Right atrium auricular region (tissue), 2 donors: ENCODE measurements at places on chromosomes 11 and 22. TPM values are rescaled to one million over a fixed set of nuclear protein-coding genes. Genes with fewer than 3 reads are reported as not detected.
A peak's percentile ranks its signal among the peaks of the same experiment; 100 is the strongest.

- no peak overlapping the region for H3K27ac ChIP-seq
- no peak overlapping the region for H3K4me3 ChIP-seq
- no peaks in the 10 kb centered on the region for H3K27me3 ChIP-seq
Measured at GRCh38 chr11:73965764-73966121, 14.9 kb downstream of the DNAJB13 start.

GRCh38 chr22:46001426-46002106, 24.6 kb upstream of the WNT7B start:
- no peak for DNase-seq
- no peaks in the 10 kb centered on the region for H3K27me3 ChIP-seq
- no peaks in the 10 kb centered on the region for H3K4me1 ChIP-seq
- peak overlapping the region; percentile 60 for H3K27ac ChIP-seq

- no peaks in the 10 kb centered on the region for H3K4me1 ChIP-seq
- H3K27me3 ChIP-seq, result no peaks in the 10 kb centered on the region
- H3K27ac ChIP-seq, result no peak overlapping the region
- DNase-seq, result no peak
- no peaks in the 10 kb centered on the region for H3K36me3 ChIP-seq
Measured at GRCh38 chr11:101466352-101466751, 117.5 kb downstream of the TRPC6 start.

DNA sequence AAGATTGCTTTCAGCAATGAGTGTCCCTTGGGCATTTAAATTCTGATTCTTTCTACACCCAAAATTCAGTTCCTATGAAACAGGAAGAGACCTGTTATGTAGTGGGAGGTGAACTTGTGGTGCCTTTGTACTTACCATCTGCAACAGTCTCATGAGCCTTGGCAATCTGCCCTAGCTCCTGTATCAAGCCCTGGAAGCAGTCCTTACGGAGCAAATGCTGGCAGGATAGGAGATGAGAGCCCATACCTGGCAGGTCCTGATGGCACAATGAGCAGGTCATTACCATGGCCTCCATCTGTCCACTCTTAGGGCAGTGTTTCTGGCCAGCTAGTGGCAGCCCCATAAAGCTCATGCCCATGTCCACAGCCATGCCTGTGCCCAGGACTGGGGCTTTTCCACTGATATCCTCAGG, 10.8 kb downstream of the TRIM66 start:
- no peaks in the 10 kb centered on the region for H3K27me3 ChIP-seq
- H3K4me1 ChIP-seq, result peaks cover 17% of the 10 kb centered on the region
- H3K27ac ChIP-seq, result peak overlapping the region; percentile 56
- DNase-seq, result peak; percentile 59

GRCh38 chr22:45082795-45083194, 73.0 kb upstream of the PHF21B start:
- no peak overlapping the region for H3K27ac ChIP-seq
- H3K27me3 ChIP-seq, result no peaks in the 10 kb centered on the region
- H3K36me3 ChIP-seq, result no peaks in the 10 kb centered on the region
- H3K4me1 ChIP-seq, result no peaks in the 10 kb centered on the region

DNA sequence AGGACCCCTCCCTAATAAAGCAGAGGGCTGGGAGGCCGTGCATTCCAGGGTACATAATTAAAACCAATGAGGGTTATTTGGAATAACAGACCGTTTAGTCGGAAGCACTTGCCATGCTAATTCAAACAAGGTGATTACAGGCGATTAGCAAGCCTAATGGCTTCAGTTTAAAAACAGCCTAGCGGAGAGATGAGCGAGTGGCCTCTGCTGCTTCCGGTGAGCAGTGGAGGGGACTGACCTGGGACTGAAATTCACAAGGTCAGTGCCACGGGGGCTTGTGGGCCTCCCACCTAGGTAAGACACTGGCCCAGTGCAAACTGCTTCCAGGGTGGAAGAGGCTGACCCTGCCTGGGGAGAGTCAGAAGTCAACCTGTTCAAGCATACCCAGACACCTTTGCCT, 56.8 kb upstream of the ALX4 start:
- no peak for DNase-seq
- H3K4me1 ChIP-seq, result no peaks in the 10 kb centered on the region
- H3K27me3 ChIP-seq, result no peaks in the 10 kb centered on the region
- H3K4me3 ChIP-seq, result no peak overlapping the region
- H3K27ac ChIP-seq, result no peak overlapping the region

DNA sequence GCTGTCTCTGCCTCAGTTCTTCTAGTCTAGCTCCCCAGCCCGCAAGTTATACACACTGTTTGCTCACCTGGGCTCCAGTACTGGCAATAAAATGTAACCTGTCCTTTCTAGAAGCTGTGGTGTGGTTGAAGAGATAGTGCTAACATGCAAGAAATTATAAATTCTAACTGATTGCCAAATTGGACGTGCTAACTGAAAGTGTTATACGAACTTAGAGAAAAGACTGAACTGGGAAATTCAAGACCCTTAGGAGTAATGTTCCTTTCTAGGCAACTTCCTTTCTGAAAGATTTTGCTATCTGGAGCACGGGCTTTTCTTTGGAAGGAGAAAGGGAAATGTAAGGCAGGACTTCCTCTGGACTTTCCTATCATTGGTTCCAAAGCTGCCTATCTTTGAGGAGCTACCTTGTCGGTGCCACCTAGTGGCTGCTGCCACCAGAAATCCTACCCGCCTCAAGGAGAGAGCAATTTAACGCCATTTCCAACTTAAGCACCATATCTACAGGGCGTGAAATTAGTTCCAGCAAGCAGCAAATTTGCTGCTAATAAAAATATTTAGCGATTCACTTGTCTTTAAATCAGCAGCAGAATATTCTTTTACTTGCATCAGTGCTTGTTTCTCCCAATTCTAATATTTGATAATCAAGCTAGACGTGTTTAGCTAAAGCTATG, 12.7 kb upstream of the TMEM218 start:
- H3K27me3 ChIP-seq, result no peaks in the 10 kb centered on the region
- no peaks in the 10 kb centered on the region for H3K36me3 ChIP-seq
- no peaks in the 10 kb centered on the region for H3K4me1 ChIP-seq
- no peak overlapping the region for H3K27ac ChIP-seq
- H3K4me3 ChIP-seq, result no peak overlapping the region
- peak; percentile 64 for DNase-seq

DNA sequence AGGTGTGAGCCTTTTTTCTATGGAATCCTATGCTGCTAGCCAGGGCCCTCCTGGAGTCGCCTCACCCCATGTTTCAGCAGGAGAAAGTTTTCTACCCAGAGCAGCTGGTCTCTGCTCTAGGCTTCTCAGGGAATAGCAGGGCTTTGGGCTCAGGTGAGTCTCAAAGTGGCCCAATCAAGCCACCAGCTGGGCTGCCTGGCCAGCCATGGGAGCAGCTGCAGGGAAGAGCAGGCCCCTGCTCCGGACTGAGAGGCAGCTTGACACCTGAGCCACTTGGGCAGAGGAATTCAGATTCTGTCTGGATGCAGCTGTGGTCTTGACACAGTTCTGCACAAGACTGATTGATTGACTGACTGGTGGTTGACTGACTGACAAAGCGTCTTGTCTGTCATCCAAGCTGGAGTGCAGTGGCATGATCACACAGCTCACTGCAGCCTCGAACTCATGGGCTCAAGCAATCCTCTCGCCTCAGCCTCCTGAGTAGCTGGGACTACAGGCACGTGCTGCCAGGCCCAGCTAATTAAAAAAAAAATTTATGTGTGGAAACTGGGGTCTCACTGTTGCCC, 57.5 kb upstream of the ARFGAP3 start:
- no peaks in the 10 kb centered on the region for H3K27me3 ChIP-seq
- H3K4me3 ChIP-seq, result no peak overlapping the region
- no peaks in the 10 kb centered on the region for H3K4me1 ChIP-seq
- DNase-seq, result no peak
- H3K36me3 ChIP-seq, result no peaks in the 10 kb centered on the region

DNA sequence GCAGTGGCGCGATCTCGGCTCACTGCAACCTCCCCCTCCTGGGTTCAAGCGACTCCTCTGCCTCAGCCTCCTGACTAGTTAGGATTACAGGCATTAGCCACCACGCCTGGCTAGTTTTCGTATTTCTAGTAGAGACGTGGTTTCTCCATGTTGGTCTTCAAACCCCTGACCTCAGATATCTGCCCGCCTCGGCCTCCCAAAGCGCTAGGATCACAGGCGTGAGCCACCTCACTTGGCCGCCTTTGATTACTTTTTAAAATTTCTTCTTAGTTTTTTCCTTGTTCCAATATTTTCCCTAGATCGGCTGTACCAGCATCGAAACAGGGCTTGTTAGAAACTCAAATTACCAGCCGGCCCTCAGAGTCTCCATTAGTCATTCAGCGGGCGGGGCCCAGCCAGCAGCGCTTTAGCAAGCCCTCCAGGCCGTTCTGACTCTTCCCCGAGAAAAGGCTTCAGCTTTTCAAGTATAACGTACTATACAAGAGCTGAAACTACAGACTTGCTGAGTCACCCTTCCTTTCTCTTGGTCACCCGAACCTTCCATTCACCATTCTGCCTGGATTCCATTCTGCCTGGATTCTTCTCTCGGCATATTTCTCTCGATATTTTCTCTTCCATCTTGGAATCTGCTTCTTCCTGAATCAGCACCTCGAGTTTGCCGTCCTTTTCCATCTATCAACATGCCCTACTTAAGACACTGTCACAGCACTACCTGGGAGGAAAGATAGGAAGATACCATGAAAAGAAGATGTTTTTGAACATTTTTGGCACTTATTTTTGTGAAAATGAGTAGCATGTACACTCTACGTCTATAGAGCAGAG, 6.7 kb upstream of the CAPRIN1 start:
- H3K4me3 ChIP-seq, result no peak overlapping the region
- no peaks in the 10 kb centered on the region for H3K4me1 ChIP-seq
- no peaks in the 10 kb centered on the region for H3K27me3 ChIP-seq
- DNase-seq, result no peak
- H3K27ac ChIP-seq, result no peak overlapping the region

DNA sequence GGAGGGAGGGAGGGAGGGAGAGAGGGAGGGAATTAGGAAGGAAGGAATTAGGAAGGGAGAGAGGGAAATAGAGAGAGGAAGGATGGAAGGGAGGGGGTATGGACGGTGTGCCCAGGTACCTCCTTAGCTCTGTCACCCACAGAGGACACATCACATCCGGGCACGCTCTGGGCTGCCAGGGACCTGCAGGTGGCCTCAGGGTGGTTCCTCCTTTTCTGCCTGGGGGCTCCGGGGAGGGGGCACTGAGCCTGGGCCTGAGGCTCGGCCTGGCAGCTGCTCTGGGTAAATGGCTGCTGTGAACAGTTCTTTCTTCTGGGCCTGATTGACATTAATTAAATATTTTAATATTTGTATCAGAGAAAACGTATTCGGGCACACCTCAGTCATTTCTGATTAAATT, 733.5 kb downstream of the BRD1 start:
- H3K36me3 ChIP-seq, result no peaks in the 10 kb centered on the region
- H3K4me3 ChIP-seq, result no peak overlapping the region

- no peak overlapping the region for H3K4me3 ChIP-seq
- H3K4me1 ChIP-seq, result no peaks in the 10 kb centered on the region
- no peak for DNase-seq
- no peaks in the 10 kb centered on the region for H3K36me3 ChIP-seq
Measured at GRCh38 chr22:47369020-47369419, 606.6 kb downstream of the TBC1D22A start.

DNA sequence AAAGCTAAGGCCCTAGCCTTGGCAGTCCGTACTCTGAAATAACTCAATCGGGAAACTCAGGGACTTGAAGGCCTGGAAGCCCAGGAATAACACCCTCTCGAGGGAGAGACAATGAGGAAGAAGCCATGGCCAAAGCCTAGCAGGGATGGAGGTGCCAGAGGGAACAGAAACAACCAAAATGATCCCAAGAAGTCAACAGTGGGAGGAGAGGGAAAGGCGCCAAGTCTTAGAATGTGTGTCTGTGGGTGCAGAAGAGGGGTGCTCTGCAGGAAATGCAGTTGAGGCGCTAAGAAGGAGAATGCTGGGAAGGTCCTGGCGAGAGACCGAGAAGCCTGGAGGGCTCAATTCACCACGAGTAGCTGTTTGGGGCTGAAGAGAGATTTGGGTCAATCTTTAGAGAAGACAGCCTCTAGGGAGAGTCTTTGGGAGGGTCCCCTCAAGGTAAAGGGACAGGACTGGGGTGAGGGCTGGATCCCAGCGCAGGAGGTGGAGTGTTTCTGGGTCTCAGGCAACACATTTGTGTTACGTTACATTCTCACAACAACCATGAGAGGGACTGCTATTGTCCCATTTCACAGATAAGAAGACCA, 760 bp upstream of the MAPK8IP1 start:
- no peaks in the 10 kb centered on the region for H3K27me3 ChIP-seq
- DNase-seq, result no peak
- H3K36me3 ChIP-seq, result peaks cover 33% of the 10 kb centered on the region
- H3K4me1 ChIP-seq, result peaks cover 14% of the 10 kb centered on the region
- H3K4me3 ChIP-seq, result no peak overlapping the region

DNA sequence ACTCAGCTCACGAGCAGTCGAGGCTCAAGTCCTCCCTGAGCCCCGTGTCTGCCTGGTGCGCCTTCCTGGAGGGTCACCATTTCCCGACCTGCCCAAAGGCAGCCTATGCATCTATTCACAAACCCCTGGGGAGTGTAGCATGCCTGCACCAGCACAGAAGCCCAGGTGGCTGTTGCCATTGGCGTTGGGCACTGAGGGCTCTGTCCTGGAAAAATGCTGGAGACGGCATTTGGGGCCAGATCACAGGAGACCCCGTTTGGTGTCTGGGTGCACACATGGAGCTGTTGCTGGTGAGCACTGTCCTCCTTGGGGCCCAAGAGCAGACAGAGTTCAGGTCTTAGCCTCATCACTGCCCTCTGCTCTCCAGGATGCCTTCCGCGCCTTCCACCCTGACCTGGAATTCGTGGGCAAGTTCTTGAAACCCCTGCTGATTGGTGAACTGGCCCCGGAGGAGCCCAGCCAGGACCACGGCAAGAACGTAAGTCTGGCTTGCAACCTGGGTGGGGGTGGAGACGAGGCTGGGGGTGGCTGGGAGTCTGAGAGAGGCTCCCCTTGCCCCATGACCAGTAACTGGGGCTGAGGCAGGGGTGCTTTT, 9.4 kb downstream of the FADS2 start:
- no peaks in the 10 kb centered on the region for H3K36me3 ChIP-seq
- DNase-seq, result no peak
- no peak overlapping the region for H3K4me3 ChIP-seq
- H3K4me1 ChIP-seq, result peaks cover 28% of the 10 kb centered on the region
- H3K27me3 ChIP-seq, result no peaks in the 10 kb centered on the region

DNA sequence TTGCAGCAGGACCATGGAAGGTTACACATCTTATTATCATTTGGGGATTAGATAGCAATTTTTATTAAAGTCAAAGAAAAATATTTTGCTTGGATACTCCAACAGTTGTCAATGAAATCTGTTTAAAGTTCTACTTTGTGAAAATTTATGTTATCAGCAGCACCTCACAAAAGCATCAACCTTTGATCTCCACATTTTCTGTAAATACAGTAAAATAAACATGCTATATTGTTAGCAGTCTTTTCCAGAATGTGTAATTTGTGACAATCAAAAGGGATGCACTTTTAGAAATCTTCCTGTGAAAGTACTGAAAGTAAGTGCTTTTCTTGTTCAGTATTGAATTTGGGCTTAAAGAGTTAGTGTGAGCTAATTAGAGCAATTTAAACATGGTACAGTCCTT, 4.1 kb downstream of the SLC22A25 start:
- no peak for DNase-seq
- H3K4me3 ChIP-seq, result no peak overlapping the region
- H3K36me3 ChIP-seq, result no peaks in the 10 kb centered on the region
- no peaks in the 10 kb centered on the region for H3K4me1 ChIP-seq

GRCh38 chr11:121499405-121499804, 46.6 kb upstream of the SORL1-AS1 start:
- H3K4me1 ChIP-seq, result no peaks in the 10 kb centered on the region
- H3K4me3 ChIP-seq, result no peak overlapping the region
- no peaks in the 10 kb centered on the region for H3K36me3 ChIP-seq
- no peak for DNase-seq
- H3K27me3 ChIP-seq, result no peaks in the 10 kb centered on the region
- no peak overlapping the region for H3K27ac ChIP-seq

ALDH3B2 gene
- not detected for total RNA-seq

HBD gene
- total RNA-seq, result 2.4 TPM

SCO2 gene
- total RNA-seq, result 0.94 TPM

TTC28 gene
- 22.1 TPM for total RNA-seq
